ENCODE measurements at places on chromosomes 11 and 22.

DNA sequence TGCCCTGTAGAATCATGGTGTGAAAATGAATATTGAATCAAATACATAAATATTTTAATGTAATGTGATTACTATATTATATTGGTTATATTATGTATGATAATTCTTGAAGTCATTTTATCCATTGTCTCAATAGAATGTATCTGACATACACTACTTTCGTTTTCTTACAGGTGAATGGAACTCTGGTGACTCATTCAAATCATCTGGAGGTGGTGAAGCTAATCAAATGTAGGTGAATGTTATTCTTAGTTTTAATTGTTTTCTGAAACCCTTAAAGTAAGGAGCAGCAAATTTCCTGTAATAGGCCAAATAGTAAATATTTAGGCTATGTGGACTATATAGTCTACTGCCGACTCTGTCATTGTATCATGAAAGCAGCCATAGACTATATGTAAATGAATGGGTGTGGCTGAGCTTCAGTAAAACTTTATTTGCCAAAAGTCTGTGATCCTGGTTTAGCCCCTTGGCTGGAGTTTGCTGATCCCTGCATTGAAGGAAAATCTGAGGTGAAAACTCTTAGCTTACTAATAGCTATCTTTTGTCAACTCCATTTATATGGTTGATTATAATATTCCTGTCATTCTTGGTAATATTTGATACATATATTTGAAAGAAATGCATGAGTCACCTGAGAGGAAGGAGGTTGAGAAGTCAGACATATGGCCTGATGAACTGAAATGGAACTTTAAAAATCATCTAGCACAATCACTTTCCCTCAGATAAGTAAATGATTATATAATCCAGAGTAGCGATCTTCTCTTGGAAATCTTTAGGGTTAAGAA lies 87.2 kb upstream of the GRIK4 start:
- DNase-seq = no peak

DNA sequence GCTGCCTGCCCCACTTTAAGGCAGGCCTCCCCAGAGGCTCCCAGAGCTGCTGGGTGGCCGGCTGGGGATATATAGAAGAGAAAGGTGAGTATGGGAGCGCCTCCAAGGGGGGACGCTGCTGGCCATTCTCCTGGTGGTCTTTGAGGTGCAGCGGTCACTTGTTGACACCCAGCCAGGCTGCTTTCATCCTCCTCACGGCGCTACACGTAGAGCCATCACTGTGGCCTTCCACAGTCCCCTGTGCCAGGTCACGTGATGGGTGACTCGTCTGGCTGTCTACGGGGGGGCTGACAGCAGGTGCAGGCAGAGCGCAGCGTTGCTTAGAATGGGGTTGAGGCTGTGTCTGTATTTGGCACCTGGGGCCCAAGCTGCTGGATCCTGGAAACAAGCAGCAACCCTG lies 1.9 kb downstream of the ACR start:
- DNase-seq = no peak

GRCh38 chr22:41237036-41237706 lies 3.6 kb downstream of the CHADL start:
- DNase-seq = no peak

DNA sequence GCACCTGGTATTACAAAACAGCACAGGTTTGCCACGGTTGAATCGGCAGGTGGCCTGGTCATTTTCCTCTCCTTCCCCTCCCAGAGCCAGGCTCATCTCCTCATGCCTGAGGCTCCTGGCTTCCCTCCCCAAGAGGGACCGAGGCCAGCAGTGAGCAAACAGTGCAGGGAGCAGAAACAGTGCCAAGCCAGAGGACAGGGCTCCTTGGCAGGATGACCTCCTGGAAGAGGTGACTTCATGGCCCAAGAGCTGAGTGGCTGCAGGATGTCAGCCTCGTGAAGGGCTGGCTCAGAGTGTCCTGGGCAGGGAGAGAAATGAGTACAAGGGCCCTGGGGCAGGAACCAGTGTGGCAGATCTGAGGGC lies 22.8 kb upstream of the PPFIA1 start:
- DNase-seq = no peak

- DNase-seq = no peak
These were observed 50.2 kb downstream of the GRM5 start for GRCh38 chr11:89015614-89016013.

DNA sequence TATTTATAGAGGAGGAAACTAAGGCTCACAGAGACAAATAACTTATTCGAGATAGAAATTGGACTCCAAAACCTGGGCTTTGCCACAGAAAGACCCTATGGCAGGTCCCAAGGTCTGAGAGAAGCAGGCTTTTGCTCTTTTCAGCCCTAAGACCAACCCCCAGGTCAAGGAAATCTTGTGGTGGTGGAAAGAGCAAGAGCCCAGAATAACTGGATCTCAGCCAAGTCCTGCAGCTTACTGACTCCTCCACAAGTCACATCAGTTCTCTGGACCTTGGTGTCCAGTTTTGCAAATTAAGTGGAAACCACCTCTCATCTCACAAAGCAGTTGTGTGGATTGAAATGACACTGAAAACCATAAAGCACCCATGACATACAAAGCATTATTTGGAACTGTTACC lies 122.2 kb downstream of the C11orf58 start:
- DNase-seq = no peak

All from stimulated activated CD8-positive, alpha-beta memory T cell treated with anti-CD3 and anti-CD28 coated beads, Interleukin-7, amount 100 ng/mL, for 1 hour (primary cell).